ENCODE measurements at places on chromosomes 3 and 15. TPM values are rescaled to one million over a fixed set of nuclear protein-coding genes. Genes with fewer than 3 reads are reported as not detected.

Gene CD96
- total RNA-seq: 13.5 TPM

Gene A4GNT
- total RNA-seq: not detected

Gene TIGIT
- 8.6 TPM for total RNA-seq

Gene CYP1A2
- total RNA-seq: not detected

Gene RTP3
- total RNA-seq: not detected

Gene DLEC1
- total RNA-seq: 0.25 TPM

Gene TUSC7
- not detected for total RNA-seq

Gene ETV5
- total RNA-seq: 18.4 TPM

Gene SCAANT1
- not detected for total RNA-seq

Gene ITIH1
- 0.98 TPM for total RNA-seq

Gene NCEH1
- 7.4 TPM for total RNA-seq

Gene AQR
- 21.9 TPM for total RNA-seq

Gene STARD5
- 28.0 TPM for total RNA-seq

Gene TNNC1
- 1.7 TPM for total RNA-seq

Gene SERPINI2
- total RNA-seq: not detected

Gene TRPM1
- not detected for total RNA-seq

DNA sequence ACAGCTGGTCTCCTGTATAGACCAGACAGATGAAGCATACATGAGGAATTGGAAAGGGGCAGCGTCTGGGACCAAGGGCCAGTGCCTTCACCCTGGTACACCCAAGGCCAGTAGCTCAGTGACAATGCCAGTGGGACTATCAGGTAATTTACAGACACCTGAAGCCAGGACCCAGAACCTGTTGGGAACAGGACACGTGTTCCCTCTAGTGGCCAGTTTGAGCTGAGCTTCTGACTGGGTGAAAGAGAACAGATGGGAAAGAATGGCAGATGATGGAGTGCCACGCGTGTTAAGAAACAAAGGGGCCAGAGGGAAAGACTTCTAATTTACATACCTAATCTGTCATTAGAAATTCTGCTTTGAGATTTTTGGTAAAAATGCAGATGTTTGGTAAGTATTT lies 5.1 kb upstream of the SLC25A38 start:
- DNase-seq: no peak

DNA sequence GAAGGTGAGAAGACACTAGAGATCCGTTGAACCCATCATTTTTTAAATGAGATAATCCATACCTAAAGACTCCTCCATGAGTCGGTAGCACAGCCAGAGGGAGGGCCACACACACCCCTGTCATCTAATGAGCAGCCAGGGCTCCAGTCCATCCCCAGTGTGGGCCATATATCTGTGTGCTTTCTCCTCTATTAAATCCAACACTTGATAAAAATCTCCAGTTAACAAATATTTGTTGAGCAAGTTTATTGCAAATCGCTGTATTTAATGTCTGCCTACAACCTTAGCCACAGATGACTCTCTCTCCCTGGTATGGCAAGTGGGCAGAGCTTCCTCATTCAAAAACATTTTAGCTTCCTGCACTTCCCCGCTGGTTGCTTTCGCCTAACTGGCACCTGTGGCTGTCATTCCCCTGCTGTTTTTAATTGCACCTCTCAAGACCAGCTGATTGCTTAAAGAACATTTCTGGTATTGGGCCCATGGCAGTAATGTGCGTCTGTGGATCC lies 82.8 kb downstream of the SMAD3 start:
- no peak for DNase-seq

- DNase-seq: no peak
Observed at GRCh38 chr3:197730200-197730599, 6.5 kb downstream of the RUBCN start.

- DNase-seq: no peak
Observed at GRCh38 chr15:72585476-72586058, 68.9 kb upstream of the GOLGA6B start.

DNA sequence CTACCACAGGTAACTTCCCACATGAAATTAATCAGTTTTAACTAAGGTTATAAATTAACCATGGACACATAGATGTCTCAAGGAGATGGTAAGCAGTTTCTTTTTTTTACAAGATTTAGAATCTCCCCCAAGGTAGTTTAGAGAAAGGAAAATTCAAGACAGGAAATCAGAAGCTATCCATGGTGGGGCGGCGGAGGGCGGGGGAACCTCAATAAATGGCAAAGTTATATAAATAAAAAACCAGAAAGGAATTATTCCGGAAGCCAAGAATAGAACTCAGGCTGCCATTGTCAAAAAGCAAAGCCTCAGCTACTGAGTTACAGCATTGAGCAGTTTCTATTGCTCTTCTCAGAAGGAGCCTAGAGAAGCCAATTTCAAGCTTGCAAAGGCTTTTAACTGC lies 172.1 kb upstream of the SMAD3 start:
- no peak for DNase-seq

DNA sequence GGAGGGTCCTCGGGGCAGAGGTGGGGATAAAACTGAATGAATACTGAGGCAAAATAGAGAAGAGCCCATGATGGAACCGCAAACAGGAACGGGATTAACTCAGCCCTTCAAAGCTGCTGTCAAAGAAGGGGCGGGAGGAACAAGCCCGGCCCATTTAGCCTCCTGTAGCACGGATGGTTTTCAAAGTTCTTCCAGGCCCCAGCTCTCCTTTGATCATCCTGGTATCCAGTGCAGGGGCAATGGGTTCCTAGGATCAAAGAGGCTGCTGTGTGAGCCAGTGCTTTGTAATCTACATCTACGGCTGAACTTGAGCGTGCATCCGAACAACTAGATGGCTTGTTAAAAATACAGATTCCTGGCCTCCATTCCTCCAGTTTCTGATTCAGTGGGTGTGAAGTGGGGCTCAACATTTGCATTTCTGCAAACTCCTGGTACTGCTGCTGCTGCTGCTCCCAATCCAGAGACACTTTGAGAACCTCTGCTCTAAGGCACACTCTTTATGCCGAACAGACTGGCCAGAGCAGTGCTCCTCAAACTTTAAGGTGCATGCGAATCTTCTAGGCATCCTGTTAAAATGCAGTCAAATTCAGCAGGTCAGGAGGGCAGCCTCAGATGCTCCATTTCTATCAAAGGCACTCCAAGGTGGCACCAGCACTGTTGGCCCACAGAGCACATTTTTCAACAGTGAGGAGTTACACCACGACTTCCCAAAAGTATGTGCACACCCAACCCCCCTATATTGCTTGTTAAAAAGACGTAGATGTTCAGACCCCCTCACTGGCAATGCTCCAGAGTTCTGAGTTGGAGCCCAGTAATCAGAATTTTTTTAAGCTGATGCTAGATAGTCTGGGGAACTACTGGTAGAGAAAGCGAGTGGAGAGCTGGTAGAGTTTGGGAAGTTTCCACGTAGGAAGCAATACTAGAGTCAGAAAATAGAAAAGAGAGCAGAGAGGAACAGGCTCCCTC lies 5.6 kb downstream of the GALNT15 start:
- peak; percentile 74 for DNase-seq

- no peak for DNase-seq
Observed at GRCh38 chr3:30539206-30539605, 67.2 kb upstream of the TGFBR2 start.

GRCh38 chr3:193982258-193982659 lies 153.7 kb upstream of the HES1 start:
- DNase-seq: no peak

GRCh38 chr3:35946854-35947515 lies 307.7 kb downstream of the ARPP21 start:
- DNase-seq: no peak

GRCh38 chr3:4503050-4503449 lies 9.9 kb downstream of the ITPR1 start:
- DNase-seq: no peak

DNA sequence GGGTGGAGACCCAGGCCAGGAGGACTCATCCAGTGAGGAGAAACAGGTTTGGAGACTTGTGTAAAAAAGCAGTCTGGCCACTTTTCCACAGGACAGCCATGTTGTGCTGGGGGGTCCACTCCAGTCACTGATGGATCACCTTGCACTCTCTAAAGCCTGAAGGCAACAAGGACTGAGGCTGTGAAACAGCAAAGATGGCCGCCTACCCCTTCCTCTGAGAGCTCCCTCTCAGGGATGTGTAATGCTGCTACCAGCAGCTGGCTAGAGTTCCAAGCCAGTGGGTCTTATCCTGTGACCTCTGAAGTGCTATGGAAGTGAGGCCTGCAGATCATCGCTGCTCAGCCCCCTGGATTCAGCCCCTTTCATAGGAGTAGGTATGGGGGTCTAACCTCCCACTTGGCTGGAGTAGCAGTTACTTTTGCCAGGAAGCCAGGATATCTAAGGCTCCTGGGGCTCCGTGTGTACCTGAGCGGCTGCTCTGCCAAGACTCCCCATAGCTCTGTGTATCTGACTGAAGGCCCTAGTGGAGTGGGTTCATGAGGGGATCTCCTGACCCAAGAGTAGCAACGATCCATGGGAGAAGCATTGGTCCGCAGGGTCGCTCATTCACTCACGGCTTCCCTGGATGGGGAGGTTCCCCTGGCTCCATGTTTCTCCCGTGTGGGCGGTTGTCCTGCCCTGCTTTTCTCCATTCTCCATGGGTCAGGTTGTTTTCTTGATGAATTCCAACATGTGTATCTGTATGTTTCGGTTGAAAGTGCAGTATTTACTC lies 69.9 kb upstream of the TNFSF10 start:
- no peak for DNase-seq

DNA sequence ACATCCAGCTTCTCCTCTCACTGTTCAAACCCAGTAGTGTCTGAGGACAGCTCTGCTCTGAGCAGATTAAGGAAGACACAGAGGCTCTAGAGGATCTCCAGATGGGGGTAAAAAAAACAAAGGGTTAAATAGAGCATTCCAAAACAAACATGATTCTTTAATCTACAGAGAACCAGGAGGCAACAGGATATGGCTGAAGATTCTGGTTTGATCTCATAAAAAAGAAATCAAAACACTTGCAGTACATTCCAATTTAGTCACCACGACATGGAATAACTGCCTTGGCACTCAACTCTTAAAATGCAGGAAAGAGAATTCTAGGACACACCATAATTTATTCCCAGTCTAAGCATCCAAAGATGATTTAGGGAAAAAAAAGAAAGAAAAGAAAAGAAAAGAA lies 32.0 kb downstream of the TM4SF4 start:
- no peak for DNase-seq

- no peak for DNase-seq
Observed at GRCh38 chr3:169939320-169939719, 27.3 kb upstream of the SEC62 start.

- DNase-seq: no peak
Observed at GRCh38 chr15:85485956-85486567, 105.7 kb downstream of the AKAP13 start.

DNA sequence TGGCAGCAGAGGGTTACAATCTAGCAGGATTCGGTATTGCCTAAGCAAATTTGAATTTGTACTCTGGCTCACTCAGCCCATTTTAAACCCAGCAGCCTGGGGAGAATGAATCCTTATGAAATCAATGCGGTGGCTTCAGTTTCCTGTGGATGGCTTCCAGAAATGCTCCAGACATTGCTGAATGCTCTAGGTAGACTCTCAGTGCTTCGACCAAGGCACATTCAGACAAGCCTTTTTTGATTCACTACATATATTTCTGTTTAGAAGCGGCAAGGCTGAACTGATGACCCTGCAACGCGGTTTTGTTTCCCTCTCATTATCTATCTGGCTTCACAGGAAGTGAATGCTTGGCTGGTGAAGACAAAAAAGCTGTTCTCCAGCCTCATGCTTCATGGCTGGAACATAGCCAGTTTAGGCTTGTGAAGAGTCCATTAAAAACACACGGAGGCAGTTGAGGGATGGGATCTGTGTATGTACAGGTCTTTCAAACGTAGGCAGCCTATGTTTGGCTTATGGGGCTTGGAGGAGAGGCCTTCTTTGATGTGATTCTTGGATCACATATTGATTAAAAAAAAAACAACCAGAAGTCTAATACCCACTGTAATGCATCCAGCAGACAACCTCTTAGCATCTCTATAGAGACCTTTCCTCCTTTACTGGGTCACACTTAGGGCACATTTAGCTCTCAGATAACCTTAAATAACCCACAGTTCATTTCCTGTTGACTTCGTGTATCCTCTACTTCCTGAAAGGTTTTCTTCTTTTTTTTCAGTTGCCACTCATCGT lies 400.2 kb upstream of the TBL1XR1 start:
- DNase-seq: no peak

GRCh38 chr3:168476360-168476980 lies 380.7 kb upstream of the GOLIM4 start:
- no peak for DNase-seq

DNA sequence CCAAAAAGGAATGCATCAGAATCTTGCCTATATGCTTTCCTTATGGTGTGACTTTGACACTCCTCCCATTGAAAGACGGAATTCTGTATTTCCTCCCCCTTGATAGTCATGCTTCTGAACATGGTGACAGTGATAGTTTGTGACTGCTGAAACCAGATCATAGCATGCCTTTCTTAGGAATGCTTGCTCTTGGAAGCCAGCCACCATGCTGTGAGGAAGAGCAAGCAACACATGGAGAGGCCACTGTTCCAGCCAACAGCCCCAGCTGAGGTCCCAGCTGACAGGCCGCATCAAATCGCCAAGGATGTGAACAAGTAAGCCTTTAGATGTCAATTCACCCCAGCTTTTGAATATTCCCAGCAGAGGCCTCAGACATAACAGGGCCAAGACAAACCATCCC lies 100.1 kb downstream of the IGF2BP2 start:
- no peak for DNase-seq

- no peak for DNase-seq
Observed at GRCh38 chr3:131847966-131848510, 186.8 kb downstream of the CPNE4 start.

DNA sequence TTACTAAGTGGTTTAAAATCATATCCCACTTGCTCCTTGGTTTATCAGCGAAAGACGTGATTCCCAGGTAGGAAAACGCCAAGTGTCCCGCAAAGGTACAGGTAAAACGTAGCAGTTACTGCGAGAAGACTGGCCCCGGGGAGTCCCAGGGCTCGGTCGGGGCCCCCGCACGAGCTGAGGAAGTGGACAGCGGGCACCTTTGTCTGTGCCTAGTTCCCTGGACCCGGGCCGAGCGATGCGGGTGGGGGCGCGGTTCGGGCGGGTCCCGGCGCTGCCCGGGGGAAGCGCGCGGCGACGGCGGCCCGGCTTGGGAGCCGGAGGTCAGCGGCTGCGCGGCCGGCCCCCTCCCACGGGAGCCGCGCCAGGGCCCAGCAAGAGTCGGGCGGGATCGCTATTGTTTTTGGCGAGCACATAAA lies 864 bp upstream of the NEO1 start:
- DNase-seq: no peak

DNA sequence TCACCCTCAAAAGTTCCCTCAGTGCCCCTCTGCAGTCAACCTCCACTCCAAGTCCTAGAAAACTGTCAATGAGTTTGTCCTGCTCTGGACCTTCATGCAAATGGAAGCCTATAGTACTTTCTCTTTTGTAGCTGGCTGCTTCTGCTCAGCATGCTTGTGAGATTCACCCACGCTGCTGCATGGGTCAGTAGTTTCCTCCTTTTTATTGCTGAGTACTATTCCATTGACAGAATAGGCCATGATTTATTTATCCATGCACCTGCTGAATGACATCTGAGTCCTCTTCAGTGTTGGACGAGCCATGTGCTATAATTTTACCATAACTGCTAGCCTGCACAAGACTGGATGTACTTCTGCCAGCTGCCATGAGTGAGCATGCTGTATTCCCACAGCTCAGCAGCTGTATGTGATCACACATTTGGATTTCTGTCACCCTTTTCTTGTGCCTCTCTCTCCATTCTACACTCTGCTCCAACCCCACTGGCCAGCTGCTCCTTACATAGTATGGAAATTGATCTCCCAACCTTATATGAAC lies 26.3 kb downstream of the CDCP1 start:
- no peak for DNase-seq

- DNase-seq: no peak
Observed at GRCh38 chr3:150922611-150923010, 17.4 kb upstream of the MINDY4B start.

GRCh38 chr15:36291501-36291900 lies 287.9 kb upstream of the CDIN1 start:
- no peak for DNase-seq

GRCh38 chr15:62927836-62928235 lies 114.7 kb upstream of the TPM1 start:
- DNase-seq: no peak

All from vagina (tissue), 2 donors.